IMR-90 (cell line): ENCODE measurements at places on chromosomes 12 and 14. TPM values are rescaled to one million over a fixed set of nuclear protein-coding genes. Genes with fewer than 3 reads are reported as not detected.

Gene KCNMB4
- 1.1 TPM in 2 replicates for polyA plus RNA-seq

Gene SERPINA5
- polyA plus RNA-seq, result not detected in 2 replicates

Gene SOX5
- 1.1 and 1.6 TPM in 2 replicates for polyA plus RNA-seq

Gene CNTN1
- 0.10 and 0.14 TPM in 2 replicates for polyA plus RNA-seq

Gene AICDA
- not detected in 2 replicates for polyA plus RNA-seq

DNA sequence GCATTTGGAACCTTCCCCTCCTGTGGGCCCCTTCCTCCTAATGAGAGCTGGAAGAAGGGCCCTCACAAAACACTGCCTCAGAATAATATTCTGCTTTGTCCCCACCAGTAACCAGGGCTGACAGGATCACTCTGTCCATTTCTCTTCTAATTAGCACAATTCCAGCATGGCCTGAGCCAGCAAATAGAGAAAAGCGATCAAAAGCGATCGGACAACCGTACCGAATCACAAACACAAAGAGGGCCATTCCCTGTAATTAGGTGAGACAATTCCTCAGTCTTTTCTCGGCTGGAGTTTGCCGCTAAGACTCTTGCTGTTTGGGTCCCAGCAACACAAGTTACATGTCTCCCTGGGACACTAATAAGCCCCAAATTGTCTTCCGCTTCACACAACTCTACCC lies 35.6 kb upstream of the VSX2 start:
- H3K4me1 ChIP-seq, result no peaks in the 10 kb centered on the region
- peaks cover 3% of the 10 kb centered on the region; the same call in 1 of the 2 replicates for H3K27me3 ChIP-seq
- no peak overlapping the region for H3K27ac ChIP-seq

DNA sequence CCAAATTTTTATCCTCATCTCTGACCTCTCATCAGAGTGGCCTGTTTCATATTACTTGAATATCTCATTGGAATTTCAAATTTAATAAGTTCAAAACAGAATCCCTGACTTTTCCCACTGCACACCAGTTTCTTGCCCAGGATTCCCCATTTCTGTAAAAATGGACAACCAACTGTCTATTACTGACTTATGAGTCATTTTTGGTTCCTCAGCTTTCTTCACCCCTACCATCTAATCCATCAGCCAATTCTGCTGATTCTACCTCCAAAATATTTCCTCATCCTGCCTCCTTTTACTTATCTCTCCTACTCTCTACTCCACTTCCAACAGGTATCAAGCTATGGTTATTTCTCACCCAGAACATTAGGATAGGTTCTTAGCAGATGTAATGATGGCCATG lies 44.2 kb downstream of the TMX1 start:
- no peak for DNase-seq
- no peak overlapping the region for H3K27ac ChIP-seq
- no peaks in the 10 kb centered on the region for H3K36me3 ChIP-seq
- H3K4me3 ChIP-seq, result no peak overlapping the region
- no peaks in the 10 kb centered on the region for H3K27me3 ChIP-seq

DNA sequence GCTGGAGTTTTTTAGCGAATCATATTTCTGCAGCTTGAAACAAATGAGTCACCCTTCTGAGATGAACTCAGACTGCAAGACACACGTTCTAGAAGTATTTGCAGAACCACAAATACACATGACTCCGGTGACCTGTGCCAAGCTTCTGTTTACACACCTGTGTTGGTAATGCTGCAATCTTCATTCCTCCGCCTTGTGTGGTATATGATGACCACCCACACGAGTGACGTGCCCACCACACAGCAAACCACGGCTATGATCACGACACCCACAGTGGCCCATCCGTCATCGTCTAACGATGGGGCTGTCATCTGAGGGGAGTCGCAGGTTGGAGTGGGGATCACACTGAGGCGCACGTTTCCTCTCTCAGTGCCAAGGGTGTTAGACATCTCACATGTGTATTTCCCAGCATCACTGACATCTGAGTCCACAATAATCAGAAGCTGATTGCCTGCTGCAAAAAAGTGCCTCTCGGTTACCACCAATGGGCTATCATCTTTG lies 43.0 kb downstream of the LRIG3 start:
- peak; percentile 100 for DNase-seq
- peaks cover 61% of the 10 kb centered on the region for H3K36me3 ChIP-seq
- H3K4me3 ChIP-seq, result no peak overlapping the region
- H3K27ac ChIP-seq, result peak overlapping the region; percentile 0; the same call in 1 of the 2 replicates
- H3K27me3 ChIP-seq, result no peaks in the 10 kb centered on the region

DNA sequence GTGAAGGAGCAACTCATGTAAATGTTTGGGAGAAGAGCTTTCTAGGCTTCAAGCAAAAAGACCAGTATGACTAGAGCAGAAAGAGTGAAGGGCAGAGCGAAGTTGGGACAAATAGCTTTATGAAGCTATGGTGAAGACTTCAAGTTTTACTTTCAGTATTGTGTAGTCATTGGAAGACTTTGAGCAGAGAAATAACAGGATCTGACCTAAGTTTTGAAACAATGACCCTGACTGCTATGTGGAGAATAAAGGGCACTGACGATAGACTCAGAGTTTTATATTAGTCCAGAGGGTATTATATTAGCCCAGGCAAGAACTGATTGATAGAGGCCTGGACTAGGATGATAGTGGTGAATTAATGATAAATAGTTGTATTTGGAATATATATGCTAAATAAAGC lies 187.3 kb downstream of the KTN1 start:
- H3K36me3 ChIP-seq, result no peaks in the 10 kb centered on the region
- H3K4me3 ChIP-seq, result no peak overlapping the region
- no peaks in the 10 kb centered on the region for H3K4me1 ChIP-seq
- DNase-seq, result no peak
- H3K27ac ChIP-seq, result no peak overlapping the region

- no peak overlapping the region for H3K27ac ChIP-seq
- DNase-seq, result peak; percentile 53
- H3K36me3 ChIP-seq, result no peaks in the 10 kb centered on the region
- peaks cover 17% of the 10 kb centered on the region for H3K27me3 ChIP-seq
These were observed 138.0 kb downstream of the ANO2 start for GRCh38 chr12:5807090-5807414.

DNA sequence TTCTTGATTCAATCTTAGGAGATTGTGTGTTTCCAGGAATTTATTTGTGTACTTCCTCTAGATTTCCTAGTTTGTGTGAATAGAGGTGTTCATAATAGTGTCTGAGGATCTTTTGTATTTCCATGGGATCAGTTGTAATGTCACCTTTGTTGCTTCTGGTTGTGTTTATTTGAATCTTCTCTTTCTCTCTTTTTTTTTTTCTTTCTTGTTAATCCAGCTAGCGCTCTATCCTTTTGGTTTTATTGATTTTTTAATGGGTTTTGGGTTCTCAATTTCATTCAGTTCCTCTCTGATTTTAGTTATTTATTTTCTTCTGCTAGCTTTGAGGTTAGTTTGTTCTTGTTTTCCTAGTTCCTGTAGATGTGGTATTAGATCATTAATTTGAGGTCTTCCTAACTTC lies 242.5 kb downstream of the SEC23A start:
- no peak overlapping the region for H3K27ac ChIP-seq
- H3K4me1 ChIP-seq, result no peaks in the 10 kb centered on the region
- no peaks in the 10 kb centered on the region for H3K36me3 ChIP-seq
- DNase-seq, result no peak
- no peaks in the 10 kb centered on the region for H3K27me3 ChIP-seq

DNA sequence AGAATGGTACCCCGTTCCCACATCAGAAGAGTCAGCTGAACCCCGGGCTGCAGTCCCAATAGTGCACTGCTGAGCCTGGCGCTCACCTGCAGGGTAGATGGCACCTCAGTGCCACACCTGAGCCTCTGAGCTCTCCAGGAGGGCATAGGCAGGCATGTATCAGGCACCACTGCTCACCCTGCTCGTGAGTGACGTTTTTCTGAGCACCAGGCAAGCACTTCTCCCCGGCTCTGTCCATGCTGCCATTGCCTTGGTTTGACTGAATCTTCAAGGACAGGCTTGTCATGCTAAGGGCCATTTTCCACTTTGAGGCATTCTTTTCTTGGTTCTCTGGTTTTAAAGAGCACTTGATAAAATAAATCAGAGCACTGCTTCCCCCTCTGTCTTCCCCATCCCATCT lies 161.6 kb upstream of the PRMT8 start:
- no peak for DNase-seq
- peaks cover 35% of the 10 kb centered on the region for H3K27me3 ChIP-seq
- H3K4me3 ChIP-seq, result no peak overlapping the region
- no peaks in the 10 kb centered on the region for H3K4me1 ChIP-seq
- H3K27ac ChIP-seq, result no peak overlapping the region
- no peaks in the 10 kb centered on the region for H3K36me3 ChIP-seq

DNA sequence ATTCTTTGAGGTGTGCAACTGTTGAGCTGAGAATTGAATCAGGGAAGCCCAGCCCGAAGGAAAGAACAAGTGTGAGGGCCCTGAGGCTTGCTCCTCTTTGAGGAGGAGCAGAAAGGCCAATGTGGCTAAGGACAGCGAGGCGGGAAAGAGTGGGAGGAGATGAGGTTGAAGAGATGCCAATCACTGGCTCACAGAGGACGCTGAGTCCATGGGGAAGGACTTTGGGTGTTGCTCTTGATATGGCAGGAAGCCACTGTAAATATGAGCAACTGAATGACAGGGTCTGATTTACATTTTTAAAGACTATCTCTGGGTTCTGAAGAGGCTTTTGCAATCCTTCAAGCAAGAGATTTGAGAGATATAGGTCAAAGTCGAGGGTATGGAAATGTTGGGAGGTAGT lies 3.3 kb upstream of the APPL2 start:
- no peaks in the 10 kb centered on the region for H3K36me3 ChIP-seq
- no peak overlapping the region for H3K27ac ChIP-seq
- H3K27me3 ChIP-seq, result no peaks in the 10 kb centered on the region
- no peaks in the 10 kb centered on the region; the same call in 1 of the 2 replicates for H3K4me1 ChIP-seq
- no peak overlapping the region for H3K4me3 ChIP-seq

- peak; percentile 12 for DNase-seq
- H3K36me3 ChIP-seq, result no peaks in the 10 kb centered on the region
- H3K27ac ChIP-seq, result no peak overlapping the region
- H3K4me3 ChIP-seq, result no peak overlapping the region
These were observed 249.5 kb upstream of the DCN start for GRCh38 chr12:91432089-91432488.

- H3K4me1 ChIP-seq, result no peaks in the 10 kb centered on the region
- H3K4me3 ChIP-seq, result no peak overlapping the region
- H3K36me3 ChIP-seq, result no peaks in the 10 kb centered on the region
- DNase-seq, result no peak
- peaks cover 4% of the 10 kb centered on the region for H3K27me3 ChIP-seq
These were observed 134.3 kb downstream of the PLXNC1 start for GRCh38 chr12:94282675-94283074.

DNA sequence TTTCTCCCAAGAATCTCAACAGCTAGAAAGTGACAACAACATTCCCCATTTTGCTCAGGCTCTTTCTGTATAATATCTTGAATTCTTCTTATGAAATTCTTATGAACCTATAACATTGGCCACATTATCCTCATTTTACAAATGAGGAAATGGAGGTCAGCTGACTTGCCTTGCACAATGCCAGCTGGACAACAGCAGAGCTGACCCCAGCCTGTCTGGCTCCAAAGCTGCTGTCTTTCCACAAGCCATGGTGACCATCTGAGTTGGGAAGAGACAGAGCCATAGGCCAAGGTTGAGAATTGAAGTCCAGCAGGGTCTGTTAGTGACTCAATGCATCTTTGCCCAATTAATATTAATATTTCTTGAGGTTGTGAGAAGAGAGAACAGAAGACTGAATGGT lies 87.3 kb downstream of the KSR2 start:
- no peaks in the 10 kb centered on the region for H3K4me1 ChIP-seq
- no peak overlapping the region for H3K27ac ChIP-seq
- DNase-seq, result no peak
- H3K27me3 ChIP-seq, result no peaks in the 10 kb centered on the region; the same call in 1 of the 2 replicates

- DNase-seq, result no peak
- H3K4me3 ChIP-seq, result no peak overlapping the region
- H3K4me1 ChIP-seq, result peaks cover 10% of the 10 kb centered on the region; the same call in 1 of the 2 replicates
- H3K27ac ChIP-seq, result no peak overlapping the region
- no peaks in the 10 kb centered on the region for H3K27me3 ChIP-seq
These were observed 7.5 kb downstream of the CAMKK2 start for GRCh38 chr12:121288986-121289385.

GRCh38 chr14:38866461-38866860 lies 236.6 kb downstream of the SEC23A start:
- H3K27ac ChIP-seq, result no peak overlapping the region
- no peaks in the 10 kb centered on the region for H3K27me3 ChIP-seq

DNA sequence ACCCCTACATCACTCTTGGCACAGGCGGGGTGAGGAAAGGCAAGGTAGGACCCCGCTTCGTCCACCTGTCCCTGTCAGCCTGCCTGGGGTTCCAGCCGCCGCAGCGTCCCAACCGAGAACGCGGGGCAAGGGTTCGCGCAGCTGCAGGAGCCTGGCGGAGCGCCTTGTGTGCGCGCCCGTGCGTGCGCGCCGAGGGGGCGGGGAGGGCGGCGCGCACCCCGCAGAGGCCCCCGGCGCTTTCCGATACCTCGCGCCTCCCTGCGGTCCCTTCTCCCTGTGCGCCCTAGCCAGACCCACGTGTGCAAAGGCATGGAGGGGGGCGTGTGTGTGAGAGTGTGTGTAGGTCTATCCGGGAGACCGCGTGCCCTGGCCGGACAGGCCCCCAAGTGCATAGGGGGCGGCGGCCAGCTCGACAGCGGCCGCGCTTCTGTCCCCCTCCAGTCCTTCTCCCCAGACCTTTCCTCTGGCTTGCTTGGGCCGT lies 122.4 kb downstream of the TSPAN9 start:
- peaks cover 6% of the 10 kb centered on the region for H3K27me3 ChIP-seq
- H3K36me3 ChIP-seq, result no peaks in the 10 kb centered on the region
- peak; percentile 59 for DNase-seq
- peaks cover 3% of the 10 kb centered on the region; the same call in 1 of the 2 replicates for H3K4me1 ChIP-seq
- no peak overlapping the region for H3K27ac ChIP-seq
- peak overlapping the region; percentile 51 for H3K4me3 ChIP-seq

- H3K4me3 ChIP-seq, result no peak overlapping the region
- DNase-seq, result no peak
- peaks cover 1% of the 10 kb centered on the region; the same call in 1 of the 2 replicates for H3K4me1 ChIP-seq
- H3K27ac ChIP-seq, result no peak overlapping the region
These were observed 70.5 kb downstream of the TRIM9 start for GRCh38 chr14:51024377-51024776.

DNA sequence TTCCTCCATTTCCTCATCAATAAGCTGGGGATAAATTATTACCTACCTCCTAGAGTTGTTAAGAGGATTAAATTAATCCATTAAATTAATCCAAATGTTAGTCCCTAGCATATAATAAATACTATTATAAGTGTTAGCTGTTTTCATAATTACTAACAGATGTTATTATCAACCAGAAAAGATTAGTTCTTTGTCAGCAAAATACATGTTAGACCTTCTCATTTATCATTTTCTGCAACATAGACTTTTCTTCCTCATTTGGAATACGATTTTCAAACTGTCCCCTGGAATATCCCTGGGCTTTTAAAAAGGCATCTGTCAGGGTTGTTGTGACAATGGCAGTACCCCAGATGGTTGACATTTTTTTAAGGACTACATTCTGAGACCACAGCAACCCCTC lies 133.1 kb downstream of the ANO6 start:
- no peak overlapping the region for H3K4me3 ChIP-seq
- H3K36me3 ChIP-seq, result peaks cover 12% of the 10 kb centered on the region
- no peak overlapping the region for H3K27ac ChIP-seq
- H3K27me3 ChIP-seq, result no peaks in the 10 kb centered on the region
- peaks cover 2% of the 10 kb centered on the region; the same call in 1 of the 2 replicates for H3K4me1 ChIP-seq

- no peak for DNase-seq
- no peak overlapping the region for H3K4me3 ChIP-seq
- H3K4me1 ChIP-seq, result no peaks in the 10 kb centered on the region
- H3K36me3 ChIP-seq, result no peaks in the 10 kb centered on the region
- H3K27ac ChIP-seq, result no peak overlapping the region
- peaks cover 47% of the 10 kb centered on the region for H3K27me3 ChIP-seq
These were observed 66.9 kb downstream of the ERH start for GRCh38 chr14:69331206-69331605.

GRCh38 chr14:67487937-67488893 lies at the start of gene TMEM229B:
TSS of gene TMEM229B (minus strand) at chr14:67488721. CDS start at chr14:67473923, 14,798 bp downstream.
- H3K4me1 ChIP-seq, result no peaks in the 10 kb centered on the region
- H3K4me3 ChIP-seq, result no peak within 1 kb of the TSS
- DNase-seq, result no peak
- no peaks in the 10 kb centered on the region for H3K36me3 ChIP-seq
